Activated T-cell treated with anti-CD3 and anti-CD28 coated beads, Interleukin-2, amount 50 U/mL, for 1 hour (primary cell): ENCODE measurements at places on chromosomes 11 and 22.
A peak's percentile ranks its signal among the peaks of the same experiment; 100 is the strongest.

DNA sequence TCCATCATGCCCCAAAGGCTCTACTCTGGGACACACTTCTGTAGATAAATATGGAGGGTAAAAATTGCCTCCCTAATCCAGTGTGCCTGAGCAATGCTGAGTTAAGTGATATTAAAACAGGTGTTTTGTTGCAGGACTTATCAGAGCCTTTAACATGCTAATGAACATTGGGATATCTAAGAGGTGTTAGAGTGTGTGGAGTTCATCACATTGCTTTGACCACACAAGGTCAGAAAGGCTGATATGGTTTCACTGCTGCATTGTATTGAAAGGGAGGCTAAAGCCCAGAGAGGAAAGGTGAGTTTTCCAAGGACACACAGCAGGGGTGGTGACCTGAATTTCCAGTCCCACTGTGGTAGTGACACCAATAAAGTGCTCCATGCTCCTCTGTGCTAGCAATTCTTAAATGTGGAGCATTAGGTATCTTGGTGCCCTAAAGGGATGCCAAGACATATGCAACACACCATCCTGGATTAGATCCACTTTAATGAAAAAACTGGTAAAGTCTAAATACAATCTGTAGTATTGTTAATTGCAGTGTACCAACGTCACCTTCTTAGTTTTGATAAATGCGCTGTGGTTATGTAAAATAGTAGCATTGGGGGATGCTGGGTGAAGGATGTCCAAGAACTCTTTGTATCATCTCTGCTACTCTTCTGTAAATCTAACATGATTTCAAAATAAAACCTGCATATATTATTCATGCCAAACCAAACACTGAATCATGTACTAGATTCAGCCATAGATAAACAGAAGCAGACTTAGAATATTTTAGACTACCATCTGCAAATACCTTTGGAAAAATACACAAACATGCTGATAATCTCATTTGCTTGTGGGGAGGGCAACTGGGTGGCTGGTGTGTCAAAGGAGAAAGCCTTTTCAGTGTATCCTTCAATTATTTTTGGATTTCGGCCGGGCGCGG, 45.8 kb downstream of the MIAT start:
- no peak for DNase-seq

GRCh38 chr22:39173787-39174497, 21.5 kb upstream of the CBX7 start:
- DNase-seq = peak; percentile 50

DNA sequence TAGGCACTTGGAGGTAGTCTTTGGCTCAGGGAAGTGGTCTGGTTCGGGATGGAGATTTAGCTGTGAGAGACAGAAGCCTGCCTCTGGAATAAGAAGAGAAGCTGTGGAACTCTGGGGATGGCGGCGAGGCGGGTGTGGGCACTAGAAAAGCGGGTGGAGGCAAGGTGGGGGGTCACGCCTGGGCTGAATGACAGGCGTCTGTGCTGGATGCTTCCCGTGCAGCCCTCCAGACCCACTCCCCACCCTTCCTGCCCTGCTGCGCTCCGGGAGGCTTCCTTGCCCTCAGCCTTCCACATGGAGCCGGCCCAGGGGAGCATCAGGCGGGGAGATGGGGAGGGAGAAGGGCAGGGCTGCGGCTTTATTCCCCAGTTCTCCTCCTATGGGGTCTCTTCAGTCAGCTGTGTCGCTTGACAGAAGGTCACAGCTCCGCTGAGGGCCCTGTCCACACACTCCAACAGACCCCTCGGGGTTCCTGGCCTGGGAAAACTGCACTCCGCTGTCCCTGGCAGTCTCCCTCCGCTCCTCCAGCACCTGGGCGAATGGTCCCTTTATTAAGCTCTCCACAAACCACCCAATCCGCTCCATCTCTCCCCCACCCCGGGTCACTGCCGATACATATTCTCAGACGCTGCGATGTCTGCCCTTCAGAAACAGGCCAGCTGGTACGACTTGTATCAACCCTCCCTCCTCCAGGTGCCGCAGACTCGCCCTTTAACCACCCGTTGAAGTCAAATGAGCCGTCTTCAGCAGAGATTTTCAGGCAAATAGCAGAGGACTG, 6.2 kb downstream of the DNAJB13 start:
- no peak for DNase-seq

DNA sequence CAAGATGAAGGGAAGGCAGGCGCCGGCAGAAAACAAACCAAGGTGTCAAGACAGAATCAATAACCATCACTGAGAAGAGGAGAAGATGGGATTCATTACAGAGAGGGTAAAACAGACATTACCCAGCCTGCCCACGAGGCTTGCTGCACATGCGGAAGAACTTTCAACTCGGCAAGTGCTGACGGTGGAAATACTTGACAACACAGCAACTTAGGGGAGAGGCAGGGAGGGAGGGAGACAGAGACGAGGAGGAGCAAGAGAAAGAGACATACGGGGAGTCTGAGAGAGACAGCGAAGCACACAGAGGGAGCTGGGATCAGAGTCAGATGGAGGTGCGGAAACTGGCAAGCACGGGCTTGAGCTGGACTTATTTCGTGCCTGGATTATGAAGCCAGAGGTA, 129.3 kb upstream of the NECTIN1 start:
- DNase-seq = no peak

- no peak for DNase-seq
Observed at GRCh38 chr11:120306519-120307242, 18.4 kb upstream of the TLCD5 start.

DNA sequence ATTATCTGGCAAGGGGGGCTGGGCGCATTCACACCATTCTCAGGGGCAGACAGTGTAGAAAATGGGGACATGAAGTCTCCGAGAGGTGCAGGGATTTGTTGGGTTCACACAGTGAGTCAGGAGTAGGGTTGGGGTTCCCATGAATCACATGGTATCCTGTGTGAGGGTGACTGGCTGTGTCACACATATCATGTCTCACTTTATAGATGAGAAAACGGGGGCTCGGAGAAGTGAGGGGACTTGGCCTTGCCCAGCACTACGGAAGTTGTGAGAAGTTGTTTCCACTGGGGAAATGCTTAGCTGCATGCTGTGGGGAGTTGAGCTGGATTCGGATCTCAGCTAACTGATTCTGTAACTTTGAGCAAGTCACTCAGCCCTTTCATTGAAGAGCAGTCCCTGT, 4.2 kb downstream of the GAL3ST3 start:
- no peak for DNase-seq

DNA sequence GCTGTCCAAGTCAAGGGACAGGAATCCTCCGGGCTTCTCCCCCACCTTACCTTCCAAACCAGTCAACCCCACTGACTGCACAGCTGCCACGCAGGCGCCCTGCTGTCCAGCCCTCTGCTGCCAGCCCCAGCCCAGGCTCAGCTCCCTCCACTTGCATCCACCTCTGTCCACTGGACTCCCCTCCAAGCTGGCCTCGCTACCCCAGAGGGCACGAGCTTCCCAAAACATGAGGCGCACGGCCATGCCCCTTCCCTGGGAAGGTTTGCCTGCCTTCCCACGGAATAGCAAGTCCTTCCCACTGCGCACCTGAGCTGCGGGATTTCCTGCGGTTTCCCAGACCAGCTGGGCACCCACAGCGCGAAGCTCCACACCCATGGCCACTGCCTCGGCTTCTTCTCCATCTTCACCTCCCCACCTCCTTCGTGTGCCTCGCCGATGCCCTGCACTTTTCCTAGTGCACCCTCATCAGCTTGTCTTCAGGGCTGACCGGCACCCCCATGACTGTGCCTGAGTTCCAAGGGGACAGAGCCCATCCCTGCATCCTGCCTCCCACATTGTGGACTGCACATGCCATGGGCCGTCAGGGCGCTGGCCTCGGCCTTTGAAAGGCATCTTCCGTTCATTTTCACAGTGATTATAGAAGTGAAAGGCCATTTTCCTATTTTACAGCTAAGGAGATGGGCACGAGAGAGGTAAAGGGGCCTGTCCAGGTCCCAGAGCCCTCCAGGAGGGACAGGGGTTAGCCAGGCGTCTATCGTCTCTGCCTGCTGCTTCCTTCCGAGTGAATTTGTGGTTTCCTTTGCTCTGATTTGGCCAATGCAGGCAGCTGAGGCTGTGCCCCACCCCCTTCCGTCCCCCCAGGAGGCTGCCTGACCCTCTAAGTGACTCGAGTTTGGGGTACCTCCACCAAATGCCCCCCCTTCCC, 16.4 kb downstream of the IFITM10 start:
- no peak for DNase-seq

DNA sequence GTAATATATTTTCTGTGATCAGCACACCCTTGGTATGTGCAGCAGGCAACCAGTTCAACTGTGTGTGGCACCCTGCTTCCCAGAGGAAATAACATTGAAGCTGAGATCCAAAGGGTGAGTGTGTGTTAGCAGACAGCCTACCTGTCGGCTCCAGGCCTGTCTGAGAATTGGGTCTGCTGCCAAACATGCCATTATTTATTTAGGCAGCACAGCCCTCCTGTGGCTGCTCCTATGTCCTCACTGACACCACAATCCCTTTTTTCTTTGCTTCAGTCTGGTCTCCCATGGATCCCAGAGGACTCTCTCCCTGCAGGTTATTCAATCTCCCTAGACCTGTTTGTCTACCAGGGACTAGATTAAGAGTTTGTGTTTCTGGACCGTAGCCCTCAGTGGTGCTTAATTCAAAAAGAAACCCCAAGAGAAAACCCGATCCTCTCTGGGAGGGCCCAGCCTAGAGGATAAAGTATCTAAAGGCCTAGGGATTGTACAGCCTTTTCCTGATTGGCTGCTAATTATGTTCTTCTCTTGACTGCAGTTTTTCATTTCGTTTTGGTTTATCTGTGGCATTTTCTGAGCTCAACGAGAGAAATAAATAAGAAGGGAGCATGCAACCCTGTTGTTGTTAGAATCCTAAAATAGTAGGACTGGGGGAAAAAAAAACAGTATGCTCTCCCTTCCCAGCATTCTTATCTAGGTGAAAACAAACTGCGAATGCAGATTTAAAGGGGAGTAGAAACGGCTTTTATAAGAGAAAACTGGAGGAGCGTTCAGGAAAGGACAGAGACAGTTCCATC, 24.1 kb downstream of the KCNE3 start:
- no peak for DNase-seq

GRCh38 chr11:45961751-45962240, 39.3 kb downstream of the LARGE2 start:
- no peak for DNase-seq

GRCh38 chr11:78044706-78045105, 19.0 kb upstream of the THRSP start:
- DNase-seq = no peak

DNA sequence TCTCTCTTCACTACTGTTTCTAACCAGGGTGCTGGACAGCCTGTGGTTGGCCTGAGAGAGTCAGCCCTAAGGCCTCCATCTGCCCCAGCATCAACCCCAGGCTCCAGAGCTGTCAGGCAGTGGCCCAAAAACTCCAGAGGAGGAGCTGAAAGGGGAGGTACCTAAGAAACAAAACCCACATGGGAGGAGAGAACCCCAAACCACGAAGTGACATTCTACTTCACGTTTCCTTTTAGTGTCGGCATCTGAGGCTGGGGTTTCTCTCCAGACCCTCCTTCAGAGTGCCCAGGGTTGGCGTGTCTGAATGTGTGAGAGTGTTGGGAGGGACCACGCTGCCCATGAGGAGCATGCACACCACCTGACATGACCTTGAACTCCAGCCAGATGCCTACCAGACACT, 69.8 kb upstream of the NNMT start:
- DNase-seq = no peak

- DNase-seq = no peak
Observed at GRCh38 chr11:31987118-31988005, 103.5 kb upstream of the RCN1 start.

- DNase-seq = no peak
Observed at GRCh38 chr11:14813516-14813915, 78.5 kb downstream of the CYP2R1 start.

DNA sequence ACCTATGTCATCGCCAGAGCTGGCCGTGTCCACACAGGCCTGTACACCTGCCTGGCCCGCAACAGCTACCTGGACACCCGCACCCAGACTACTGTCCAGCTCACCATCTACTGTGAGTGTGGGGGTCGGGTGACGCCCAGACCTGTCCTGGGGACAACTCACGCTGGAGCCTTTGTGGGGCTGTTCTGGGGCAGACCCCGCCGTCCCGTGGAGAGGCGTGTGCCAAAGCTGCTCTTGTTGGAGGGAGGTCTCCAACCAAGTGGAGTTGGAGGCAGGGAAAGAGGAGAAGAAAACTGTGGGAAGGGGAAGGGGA, 4.3 kb downstream of the VSIG10L2 start:
- DNase-seq = no peak

DNA sequence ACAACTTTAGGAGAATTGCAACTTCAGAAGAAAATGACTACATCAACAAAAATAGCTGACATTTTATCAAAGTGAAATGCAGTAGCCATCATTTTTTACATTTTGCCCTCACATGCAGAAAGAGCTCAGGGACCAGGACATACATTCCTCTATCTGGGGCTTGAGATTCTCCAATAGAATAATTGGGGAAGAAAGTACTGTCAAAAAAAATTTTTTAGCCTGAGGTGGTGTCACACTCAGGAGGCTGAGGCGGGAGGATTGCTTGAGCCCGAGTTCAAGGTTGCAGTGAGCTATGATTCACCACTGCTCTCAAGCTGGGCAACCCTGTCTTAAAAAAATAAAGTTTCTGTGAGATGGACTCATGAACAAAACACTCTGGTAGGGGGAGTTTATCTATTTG, 32.2 kb upstream of the DEPDC7 start:
- DNase-seq = no peak

- no peak for DNase-seq
Observed at GRCh38 chr22:21025763-21026755, 6.3 kb downstream of the SLC7A4 start.

- no peak for DNase-seq
Observed at GRCh38 chr11:63508009-63508408, 2.1 kb downstream of the LGALS12 start.
